ENCODE measurements at places on chromosomes 1 and 21.

GRCh38 chr1:106366627-106367319 lies 689.7 kb upstream of the PRMT6 start:
- DNase-seq = no peak

DNA sequence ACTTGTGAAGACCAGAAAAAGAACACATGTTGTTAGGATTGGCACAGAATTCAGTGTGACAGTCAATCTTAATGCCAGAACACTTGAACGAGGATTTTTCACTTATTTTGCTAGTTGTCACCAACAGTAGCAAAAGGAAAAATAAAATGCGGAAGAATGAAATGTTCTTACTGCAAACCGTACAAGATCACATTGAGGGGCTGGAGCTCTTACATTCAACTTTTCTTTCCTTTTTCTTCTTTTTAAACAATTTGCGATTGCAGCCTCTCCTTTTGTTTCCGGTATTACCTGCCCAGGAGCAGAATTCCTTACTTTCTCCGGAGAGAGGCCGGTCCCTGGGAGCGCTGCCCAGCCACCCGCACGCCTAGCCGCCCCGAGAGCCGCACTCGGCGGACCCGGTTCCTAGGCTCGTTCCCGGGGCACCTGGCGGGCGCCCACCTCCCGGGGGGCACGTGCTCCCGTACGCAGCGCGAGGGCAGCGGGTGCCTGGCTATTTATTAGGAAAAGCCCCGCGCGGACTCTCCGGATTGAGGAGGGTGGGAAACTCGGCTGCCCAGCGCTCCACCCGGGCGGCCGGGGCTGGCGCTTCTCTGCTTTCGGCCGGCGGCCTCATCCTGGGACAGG lies 1.2 kb upstream of the CAMTA1 start:
- no peak for DNase-seq

DNA sequence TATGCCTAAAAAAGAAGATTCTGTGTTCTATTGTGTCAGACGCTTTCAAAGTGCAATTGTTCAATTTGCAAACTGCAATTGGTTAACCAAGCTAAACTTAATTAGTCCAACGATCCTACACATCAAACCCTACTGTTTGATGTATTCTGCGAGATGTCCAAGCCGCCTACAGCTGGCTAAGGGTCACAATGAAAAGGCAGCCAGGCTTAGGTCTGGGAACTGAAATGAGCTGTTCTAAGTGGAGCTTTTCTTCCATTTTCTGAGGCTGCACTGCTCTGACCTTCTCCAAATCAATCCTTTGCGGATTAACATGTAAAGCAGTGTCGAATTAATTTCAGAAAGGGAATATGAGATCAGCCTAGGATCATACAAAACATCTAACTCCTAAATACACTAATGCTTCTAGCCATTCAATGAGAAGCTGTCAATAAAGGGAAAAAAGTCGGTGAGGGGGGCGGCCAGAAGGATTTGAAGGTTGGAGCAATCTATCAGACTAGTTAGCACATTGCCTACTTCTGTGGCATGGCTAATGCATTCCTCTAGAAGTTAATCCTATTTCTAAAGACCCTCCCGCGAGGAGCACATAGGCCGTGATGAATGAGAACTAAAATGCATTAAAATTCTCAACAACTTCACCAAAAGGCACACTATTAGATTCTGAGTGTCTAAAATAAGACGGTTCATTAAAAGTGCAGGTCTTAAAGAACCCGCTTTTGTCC lies 119.0 kb downstream of the SIM2 start:
- no peak for DNase-seq

- DNase-seq = peak; percentile 50
These were observed 6.7 kb upstream of the RNASEL start for GRCh38 chr1:182595641-182596240.

- DNase-seq = no peak
These were observed 91.9 kb downstream of the NFIA start for GRCh38 chr1:61174060-61174795.

DNA sequence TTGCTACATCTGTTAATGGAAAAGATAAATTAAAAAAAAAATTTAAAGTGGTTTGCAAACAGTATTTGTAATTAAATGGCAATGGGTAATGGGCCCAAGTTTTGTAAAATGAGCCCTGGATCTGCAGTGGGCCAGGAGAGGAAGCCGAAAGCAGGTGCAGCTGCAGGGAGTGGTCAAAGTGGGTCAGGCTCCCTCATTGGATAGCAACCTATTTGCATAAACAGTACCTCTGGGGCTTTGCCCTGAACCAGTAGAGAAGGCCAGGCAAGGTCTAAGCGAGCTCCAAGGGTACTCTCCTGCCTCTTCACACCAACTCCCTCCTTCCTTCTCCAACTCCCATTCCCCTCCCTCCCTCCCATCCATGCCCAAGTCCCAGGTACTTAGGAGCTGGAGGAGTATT lies 138.9 kb downstream of the HMGB4 start:
- no peak for DNase-seq

DNA sequence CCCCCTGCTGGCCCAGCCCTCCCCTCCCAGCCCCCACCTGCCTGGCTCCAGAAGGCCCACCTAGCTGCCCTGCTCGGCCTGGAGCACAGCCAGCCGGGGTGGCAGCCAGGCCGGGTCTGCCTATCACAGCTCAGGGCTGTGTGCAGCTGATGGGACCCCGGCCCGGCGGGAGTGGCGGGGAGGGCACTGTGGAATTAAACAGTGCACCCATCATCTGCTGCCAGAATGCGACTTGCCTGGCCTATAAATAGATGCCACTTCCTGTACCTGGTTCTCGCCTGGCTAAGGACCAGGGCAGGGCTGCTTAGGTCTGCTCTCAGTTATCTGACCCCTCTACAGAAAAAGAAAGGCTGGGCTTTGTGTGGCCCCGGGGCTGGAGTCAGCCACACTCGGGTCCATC lies 98.2 kb upstream of the VAMP3 start:
- DNase-seq = no peak

GRCh38 chr1:2644591-2645101 lies 11.8 kb upstream of the MMEL1 start:
- DNase-seq = no peak

DNA sequence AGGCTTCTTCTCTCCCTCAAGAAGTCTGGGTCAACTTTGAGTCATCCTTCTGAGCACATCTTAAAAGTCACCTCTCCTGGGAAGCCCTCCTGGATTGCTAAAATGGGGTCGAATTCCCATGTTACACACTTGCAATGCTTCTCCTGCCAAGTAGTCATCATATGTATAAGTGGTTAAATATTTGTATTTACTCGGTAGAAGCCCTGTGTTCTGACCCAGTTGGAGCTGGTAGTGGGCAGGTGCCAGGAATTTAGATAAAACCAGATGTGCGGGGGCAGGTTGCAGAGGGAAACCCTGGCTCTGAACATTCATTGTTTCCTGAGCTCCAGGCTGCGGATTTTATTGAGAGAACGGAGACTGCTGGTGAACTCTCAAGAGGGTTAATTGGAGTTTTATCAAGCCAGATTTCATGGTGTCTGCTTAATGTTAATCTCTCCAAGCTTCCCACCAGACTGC lies 52.8 kb upstream of the RPL11 start:
- DNase-seq = no peak

DNA sequence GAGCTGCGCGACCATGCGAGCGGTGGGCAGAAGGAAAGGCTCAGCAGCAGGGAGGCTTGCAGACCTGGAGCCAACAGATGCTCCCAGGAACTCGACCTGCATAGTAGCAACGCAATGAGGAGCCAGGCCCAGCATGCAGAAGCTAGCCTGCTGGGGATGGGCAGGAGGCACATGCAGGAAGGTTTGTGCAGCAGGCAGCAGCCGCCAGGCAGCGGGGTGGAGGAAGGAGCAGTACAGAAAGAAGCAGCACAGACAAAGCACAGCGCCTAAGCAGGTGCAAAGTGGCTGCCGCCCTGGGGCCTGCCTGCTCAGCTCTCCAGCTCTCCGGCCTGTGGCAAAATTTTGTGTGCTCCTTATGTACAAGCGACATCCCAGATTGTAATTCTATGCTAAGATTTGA lies 213.5 kb upstream of the MAP1LC3C start:
- no peak for DNase-seq

All from SHP77 treated with DMSO at 0.1 percent for 48 hours (cell line).